ENCODE measurements at places on chromosomes 5 and 9. TPM values are rescaled to one million over a fixed set of nuclear protein-coding genes. Genes with fewer than 3 reads are reported as not detected.

Gene SMIM23
- not detected for total RNA-seq

Gene CENPK
- total RNA-seq, result 134 TPM

Gene NME5
- total RNA-seq, result 6.7 TPM

Gene LURAP1L
- total RNA-seq, result 0.77 TPM

Gene SLC9A3
- total RNA-seq, result 1.4 TPM

Gene IL4
- total RNA-seq, result not detected

Gene SLC6A7
- total RNA-seq, result not detected

Gene LCN15
- not detected for total RNA-seq

Gene PCDHGA6
- total RNA-seq, result 0.77 TPM

Gene TCF7
- 0.73 TPM for total RNA-seq

Gene CEL
- total RNA-seq, result 2.2 TPM

Gene WWC1
- 6.3 TPM for total RNA-seq

Gene MRPS30
- 92.3 TPM for total RNA-seq

Gene TRIP13
- 32.6 TPM for total RNA-seq

Gene MUSK
- 0.24 TPM for total RNA-seq

Gene CEMIP2
- total RNA-seq, result 185 TPM

Gene CAMK2A
- 0.09 TPM for total RNA-seq

Gene DPP7
- total RNA-seq, result 2.6 TPM

Gene JAKMIP2
- 8.2 TPM for total RNA-seq

Gene GAS1
- total RNA-seq, result 104 TPM

Gene TRIM14
- total RNA-seq, result 2.7 TPM

Gene SLCO6A1
- total RNA-seq, result 0.51 TPM

Gene TEX48
- total RNA-seq, result not detected

Gene GPSM1
- total RNA-seq, result 39.7 TPM

Gene OTULINL
- 4.9 TPM for total RNA-seq

Gene SPINK6
- total RNA-seq, result not detected

Gene SLC30A5
- total RNA-seq, result 32.4 TPM

Gene AFAP1L1
- 0.36 TPM for total RNA-seq

Gene SHOC1
- total RNA-seq, result not detected

Gene TMEM232
- total RNA-seq, result 5.2 TPM

Gene SPATA31D4
- total RNA-seq, result not detected

Gene BTNL9
- 0.24 TPM for total RNA-seq

Gene LIX1
- 164 TPM for total RNA-seq

Gene BARHL1
- total RNA-seq, result 3.1 TPM

Gene LEAP2
- 3.6 TPM for total RNA-seq

Gene PCDHGA2
- 0.71 TPM for total RNA-seq

Gene PDE8B
- 4.3 TPM for total RNA-seq

Gene SLC22A5
- 4.3 TPM for total RNA-seq

Gene AGPAT2
- 2.4 TPM for total RNA-seq

Gene C9orf50
- not detected for total RNA-seq

Gene CA9
- total RNA-seq, result 0.09 TPM

Gene GPR150
- 0.12 TPM for total RNA-seq

Gene DRD1
- not detected for total RNA-seq

Gene BSPRY
- 0.25 TPM for total RNA-seq

Gene CTSL
- total RNA-seq, result 35.9 TPM

Gene SERF1A
- total RNA-seq, result 27.8 TPM

Data from neural progenitor cell (in vitro differentiated cells).